ENCODE measurements at places on chromosomes 1 and 21.
A peak's percentile ranks its signal among the peaks of the same experiment; 100 is the strongest.

GRCh38 chr1:1118011-1118875, 2.4 kb upstream of the C1orf159 start:
- DNase-seq: no peak

- no peak for DNase-seq
These were observed 12.9 kb upstream of the TNN start for GRCh38 chr1:175054736-175055135.

DNA sequence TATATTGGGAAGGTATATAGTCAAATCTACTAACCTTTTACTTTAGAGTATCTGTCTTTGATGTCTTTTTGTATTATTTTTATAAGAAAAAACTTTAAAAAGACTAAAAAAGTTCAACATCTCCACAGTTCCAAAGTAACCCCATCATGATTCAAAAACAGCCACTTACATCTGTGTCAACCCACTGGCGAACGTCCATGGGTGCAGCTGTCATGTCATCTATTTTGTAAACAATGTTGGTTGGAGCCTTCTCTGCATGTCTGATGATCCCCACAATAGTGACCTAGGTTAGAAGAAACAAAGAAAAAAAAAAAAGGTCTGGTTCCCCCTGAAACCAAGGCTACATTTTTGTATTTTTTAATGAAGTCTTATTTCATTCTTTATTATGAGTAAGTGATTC, 28.0 kb upstream of the SMPDL3B start:
- no peak for DNase-seq

GRCh38 chr1:216723274-216723780, at the start of gene ESRRG:
TSS of gene ESRRG (minus strand) at chr1:216723429. CDS start at chr1:216723299, 130 bp downstream.
- DNase-seq: peak; percentile 97

DNA sequence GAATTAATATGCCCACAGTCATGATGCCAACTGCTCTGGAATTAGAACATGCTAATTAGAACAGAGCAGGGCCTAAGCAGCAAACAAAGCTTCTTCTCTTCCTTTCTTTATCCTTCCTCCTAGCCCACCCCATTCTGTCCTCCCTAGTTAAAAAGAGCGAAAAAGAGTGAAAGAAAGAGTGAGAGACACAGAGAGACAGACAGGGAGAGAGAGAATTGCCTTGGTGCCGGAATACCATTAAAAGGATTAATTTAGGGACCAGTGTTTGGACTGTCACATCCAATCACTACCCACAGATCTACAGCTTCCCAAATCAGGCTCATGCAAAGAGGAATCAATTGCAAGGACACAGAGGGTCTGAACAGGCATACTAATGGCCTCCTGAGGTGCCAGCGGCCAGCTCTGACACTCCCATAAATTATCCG, 7.0 kb downstream of the ERI3 start:
- DNase-seq: no peak

GRCh38 chr21:22516230-22516629, 1518.0 kb downstream of the NCAM2 start:
- DNase-seq: no peak

- no peak for DNase-seq
These were observed 37.4 kb downstream of the PCAT6 start for GRCh38 chr1:202848191-202848542.

All from NCI-H1694 (cell line).